MCF 10A (cell line): ENCODE measurements at places on chromosomes 4 and X.

- DNase-seq: peak; percentile 45
Measured at GRCh38 chr4:82721819-82722423, 76.7 kb downstream of the SCD5 start.

DNA sequence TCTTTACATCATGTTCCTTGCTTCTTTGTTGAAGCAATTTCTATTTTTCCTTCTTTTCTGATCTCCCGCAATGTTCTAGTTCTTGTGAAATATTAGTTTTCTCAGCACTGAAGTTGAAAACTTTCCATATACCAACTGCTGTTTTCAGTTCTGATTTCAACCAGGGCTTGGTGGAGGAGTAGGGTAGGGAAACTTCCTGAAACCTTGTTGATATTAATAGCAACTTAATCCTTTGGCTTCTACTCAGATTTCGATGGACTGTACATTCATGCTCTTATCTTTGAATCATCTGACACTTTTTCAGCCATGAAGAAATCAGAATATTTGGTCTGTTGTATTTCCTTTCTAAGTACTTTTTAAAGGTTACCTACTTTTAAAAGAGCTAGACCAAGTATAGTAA is 315.8 kb downstream of the RPA4 start:
- DNase-seq: no peak

DNA sequence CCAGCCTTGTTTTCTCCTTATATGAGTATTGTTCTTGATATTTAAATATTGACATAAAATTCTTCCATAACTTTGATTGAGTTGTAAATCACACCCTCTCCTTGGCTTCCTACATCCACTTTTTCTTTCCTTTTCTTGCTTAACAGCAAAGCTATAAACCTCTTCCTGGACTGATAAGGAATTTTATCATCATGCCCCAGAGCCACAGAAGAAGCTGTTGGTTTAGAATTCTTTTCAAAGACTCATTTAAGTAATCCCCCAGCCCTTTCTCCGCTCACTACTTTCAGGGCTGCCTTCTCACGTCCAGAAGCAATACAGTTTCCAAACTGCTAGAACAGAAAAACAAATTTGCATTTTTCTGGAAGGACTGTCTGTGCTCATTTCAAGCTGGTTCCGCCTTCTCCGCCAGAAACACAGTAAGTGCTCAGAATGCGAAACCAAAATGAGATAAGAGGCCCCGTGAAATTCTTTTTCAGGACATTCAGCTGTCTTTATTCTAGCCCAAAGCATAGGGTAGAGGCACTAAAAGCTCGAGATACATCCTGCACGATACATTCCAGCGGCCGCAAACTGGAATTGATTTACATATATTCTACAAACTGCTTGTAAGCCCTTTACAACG is 849 bp downstream of the MID1 start:
- no peak for DNase-seq

DNA sequence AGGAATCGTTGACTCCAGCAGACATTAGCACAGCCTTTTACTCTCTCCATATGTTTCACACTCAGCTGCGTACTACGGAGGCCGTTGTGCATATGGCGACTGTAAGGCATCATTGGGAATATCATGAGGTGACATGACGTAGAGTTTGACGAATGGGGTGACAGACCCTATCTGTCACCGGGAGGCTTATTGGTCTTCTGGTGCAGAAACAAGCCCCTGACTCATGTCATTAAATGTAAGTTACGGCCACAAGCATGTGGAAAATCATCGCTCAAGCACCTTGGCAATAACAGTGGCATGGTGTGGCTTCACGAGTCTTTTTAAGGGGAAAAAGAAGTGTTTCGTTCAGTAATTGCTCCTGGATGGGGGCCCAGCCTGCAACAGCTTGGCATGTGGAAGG is 115.2 kb upstream of the LRPAP1 start:
- DNase-seq: no peak

GRCh38 chr4:69800599-69800998 is 40.2 kb upstream of the SULT1B1 start:
- peak; percentile 19 for DNase-seq

DNA sequence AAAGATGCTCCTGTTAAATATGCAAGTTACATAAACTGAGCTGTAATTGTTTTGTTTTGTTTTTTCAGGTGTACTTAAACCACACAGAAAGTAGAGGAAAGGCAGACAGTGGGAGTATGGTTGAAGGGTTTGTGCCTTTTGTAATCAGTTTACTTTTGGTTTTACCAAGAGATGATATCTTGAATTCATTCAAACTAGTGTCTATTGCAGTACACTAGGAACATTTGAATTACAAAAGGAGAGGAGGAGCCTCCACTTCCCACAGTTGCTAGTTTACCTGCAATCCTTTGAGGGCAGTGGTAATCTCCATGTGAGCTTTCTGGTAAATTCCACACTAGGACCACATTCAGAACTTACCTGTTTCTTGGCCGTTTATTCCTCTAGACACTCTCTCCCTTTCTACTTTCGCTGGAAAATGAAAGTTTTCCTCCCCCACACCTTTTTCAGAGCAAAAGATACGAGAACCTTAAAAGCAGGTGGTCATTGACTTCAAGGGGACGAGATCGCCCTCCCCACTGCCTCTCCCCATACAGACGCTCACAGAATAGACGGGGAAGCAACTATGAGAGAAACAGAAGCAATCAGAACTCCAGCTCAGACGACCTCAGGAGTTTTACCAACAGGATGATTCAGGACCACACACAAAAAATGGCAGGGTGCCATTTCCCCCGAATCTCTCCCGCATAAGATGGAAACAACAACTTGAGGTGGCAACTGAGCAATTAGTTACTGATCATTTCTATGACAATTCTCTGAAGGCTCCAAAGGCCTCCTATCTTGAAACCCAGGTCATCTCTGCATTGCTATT is 3.3 kb downstream of the RBM47 start:
- DNase-seq: peak; percentile 70

DNA sequence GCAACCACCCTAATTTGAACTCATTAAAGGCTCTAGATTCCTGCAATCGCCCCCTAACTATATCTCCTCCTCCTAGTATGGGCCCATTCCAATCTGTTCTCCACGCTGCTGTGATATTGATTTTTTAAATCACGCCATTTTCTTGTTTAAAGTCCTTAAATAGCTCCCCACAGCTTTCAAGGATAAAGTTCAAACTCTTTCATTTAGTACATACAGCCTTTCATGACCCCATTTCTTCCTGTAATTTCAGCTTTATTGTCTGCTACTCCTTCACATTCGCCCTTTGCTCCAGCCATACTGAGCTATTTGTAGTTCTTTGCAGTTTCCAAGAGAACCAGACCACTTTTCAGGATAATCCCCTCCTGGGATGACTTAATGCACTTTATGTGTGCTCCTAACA is 118.5 kb downstream of the GC start:
- no peak for DNase-seq

- DNase-seq: peak; percentile 63
Measured at GRCh38 chrX:138877746-138878145, 166.2 kb upstream of the FGF13 start.

DNA sequence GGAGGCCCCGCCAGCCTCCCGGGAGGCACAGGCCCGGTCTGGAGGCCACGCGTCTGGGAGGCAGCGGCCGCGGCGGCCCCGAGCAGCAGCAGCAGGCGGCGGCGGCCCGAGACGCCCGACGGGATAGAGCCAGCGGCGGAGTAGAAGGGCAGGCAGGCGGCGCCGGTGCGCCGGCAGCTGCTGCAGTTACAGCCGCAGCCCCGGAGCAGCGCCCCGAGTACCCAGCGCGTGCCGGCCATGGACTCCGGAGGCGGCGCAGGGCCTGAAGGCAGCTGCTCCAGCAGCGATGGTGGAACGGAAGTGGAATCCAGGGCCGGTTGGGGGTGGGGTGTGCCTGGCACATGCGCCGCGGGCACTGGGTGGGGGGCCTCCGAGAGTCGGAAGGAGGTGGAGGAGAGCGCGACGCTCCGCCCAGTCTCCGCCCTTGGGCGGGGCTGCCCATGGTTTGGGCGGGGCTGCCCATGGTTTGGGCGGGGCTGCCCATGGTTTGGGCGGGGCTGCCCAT is at the start of gene GRSF1:
GRSF1 (minus strand) TSS at position 302 of the 505 bp plus-strand sequence; CDS start at position 239, 63 bp downstream.
- DNase-seq: peak; percentile 92

DNA sequence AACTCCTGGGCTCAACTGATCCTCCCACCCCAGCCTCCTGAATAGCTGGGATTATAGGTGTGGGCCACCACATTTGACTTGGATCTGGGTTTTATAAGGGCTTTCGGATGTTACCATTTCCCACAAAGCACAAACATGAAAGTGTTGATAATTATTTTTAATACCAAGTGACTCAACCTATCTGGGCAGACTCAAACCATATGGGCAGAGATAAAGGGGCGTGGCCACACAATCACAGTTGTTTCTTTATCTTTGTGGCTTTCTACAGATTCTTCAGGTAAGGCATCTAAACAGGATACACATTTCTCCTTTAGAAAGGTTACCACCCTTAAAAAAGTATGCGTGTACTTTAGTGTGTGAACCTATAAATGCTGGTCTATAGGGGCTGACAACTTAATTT is 122.5 kb downstream of the ZNF827 start:
- DNase-seq: no peak

DNA sequence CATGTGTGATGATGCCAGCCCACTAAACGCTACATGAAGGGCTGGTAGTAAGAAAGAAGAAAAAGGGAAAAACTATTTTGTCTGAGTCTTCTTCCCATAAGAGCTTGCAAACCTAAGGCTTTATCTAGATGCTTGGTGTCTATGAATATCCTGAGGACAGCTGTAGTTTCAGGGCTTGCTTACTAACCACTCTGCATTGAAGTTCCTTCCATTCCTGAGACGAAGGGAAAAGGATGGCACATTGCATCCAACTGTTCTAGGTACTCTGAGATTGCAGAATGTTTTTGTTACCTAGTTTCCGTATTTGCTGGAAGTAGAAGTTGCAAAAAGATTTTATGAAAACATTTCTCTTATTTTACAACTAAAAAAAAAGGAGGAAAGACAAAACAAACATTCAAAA is 544.6 kb downstream of the IL15 start:
- no peak for DNase-seq

DNA sequence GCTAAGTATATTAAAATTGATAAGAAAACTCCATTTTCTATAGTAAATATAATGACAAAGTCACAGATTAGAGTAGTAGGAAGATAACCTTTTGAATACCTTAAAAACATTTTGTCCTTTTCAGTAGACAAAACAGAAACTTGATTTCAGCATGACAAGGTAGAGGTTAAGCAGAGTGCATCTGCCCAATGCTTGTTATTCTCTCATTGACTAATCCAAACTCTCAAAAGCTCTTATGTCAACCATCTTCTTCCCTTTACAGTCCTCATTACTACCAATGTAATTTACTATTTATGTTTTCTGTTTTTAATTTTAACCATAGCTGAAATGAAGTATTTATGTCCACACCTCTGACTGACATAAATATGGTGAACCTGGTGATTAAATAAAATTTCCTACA is 11.1 kb downstream of the NIPAL1 start:
- DNase-seq: no peak

DNA sequence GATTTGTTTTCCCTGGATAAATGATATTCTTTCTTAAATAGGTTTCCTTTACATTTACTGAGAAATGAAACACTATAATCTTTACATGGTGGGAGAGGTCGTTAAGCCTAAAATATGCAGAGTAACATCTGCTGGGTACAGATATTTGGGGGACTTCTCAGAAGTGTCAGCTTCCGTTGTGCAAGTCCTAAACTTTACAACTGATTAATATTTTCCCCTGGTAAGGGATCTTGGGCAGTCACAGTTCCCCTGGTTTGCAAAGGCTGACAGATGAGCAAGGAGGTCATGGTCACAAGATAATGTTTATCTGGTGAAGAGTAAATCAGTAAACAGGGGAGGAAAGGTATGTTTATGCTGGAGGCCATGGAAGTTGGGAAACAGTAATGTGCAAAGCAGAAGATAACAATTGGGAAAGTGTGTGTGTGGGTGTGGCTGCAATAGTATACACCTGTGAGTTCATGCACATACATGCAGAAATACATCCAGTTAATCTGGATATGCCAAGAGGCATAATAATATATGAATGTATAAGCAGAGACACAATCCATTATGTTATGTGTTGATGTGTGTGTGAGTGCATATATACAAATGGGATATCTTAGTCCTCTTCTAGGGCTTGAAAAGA is 508.2 kb upstream of the FAM241A start:
- DNase-seq: no peak

DNA sequence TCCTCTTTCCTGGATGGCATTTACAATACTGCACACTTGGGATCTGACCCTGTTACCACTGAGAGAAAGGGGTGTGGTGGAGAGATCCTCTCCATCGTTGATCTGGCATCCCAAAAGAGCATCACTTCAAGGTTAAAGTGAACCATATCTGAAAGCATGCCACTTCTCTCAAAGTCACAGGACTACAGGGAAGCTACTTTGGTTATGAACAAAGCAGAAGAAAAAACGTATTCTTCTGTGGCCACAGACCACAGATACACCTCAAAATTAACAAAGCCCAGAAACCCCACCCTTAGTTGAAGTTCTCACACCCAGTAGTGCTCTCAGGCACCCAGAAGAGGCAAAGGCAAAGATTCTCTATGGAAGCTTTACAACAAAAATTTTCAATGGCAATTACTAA is 108.3 kb downstream of the JADE1 start:
- DNase-seq: no peak

- DNase-seq: no peak
Measured at GRCh38 chrX:152465132-152465531, 14.0 kb upstream of the GABRA3 start.

DNA sequence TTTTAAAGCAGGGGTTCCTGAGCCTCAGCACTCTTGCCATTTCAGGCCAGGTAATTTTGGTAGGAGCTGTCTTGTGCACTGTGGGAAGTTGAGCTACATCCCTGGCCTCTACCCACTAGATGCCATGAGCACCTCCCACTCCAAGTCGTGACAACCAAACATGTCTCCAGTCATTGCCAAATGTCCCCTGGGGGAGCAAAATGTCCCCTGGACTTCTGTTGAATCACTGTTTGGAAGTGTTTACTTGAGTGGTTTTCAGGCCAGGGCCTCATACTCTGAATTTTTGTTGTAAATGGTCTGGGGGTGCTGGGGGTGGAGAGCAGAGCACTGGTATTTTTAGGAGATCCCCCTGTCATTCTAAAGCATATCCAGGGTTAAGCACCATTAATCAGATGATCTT is 3.2 kb downstream of the PDK3 start:
- no peak for DNase-seq

GRCh38 chr4:183905081-183905592 is at the start of gene STOX2:
Gene STOX2, plus strand, starts transcription at chr4:183905307. Its CDS starts 1,484 bp downstream, at chr4:183906791.
- peak; percentile 4 for DNase-seq

- DNase-seq: peak; percentile 46
Measured at GRCh38 chrX:44974451-44974850, 101.5 kb downstream of the KDM6A start.

- DNase-seq: no peak
Measured at GRCh38 chrX:8946563-8946962, 87.4 kb downstream of the FAM9B start.

- DNase-seq: no peak
Measured at GRCh38 chrX:124344246-124344645, 2.1 kb upstream of the SH2D1A start.

- DNase-seq: peak; percentile 4
Measured at GRCh38 chrX:82692991-82693390, 815.1 kb upstream of the POU3F4 start.

GRCh38 chr4:26542991-26543390 is 40.9 kb upstream of the TBC1D19 start:
- DNase-seq: no peak

DNA sequence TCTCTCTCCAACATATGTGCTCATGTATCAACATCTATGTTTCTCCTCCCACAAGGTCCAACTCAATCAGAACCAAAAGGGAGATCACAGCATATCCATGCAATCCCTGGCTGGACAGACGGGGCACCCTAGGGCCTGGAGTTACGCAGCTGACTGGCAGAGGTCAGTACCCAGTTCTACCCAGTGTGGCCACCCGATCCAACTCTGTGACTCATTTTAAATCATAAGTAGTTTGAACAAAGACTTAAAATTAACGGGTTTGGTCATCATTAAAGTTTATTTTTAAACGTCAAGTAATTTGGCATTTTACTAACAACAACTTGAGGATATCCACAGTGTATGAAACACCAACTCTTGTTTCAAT is 59.5 kb downstream of the APBB2 start:
- DNase-seq: peak; percentile 78
